ENCODE measurements at places on chromosomes 16 and 17.

- no peak for DNase-seq
Observed at GRCh38 chr17:77163001-77163400, 22.2 kb downstream of the SEC14L1 start.

- peak; percentile 82 for DNase-seq
Observed at GRCh38 chr16:55661941-55662643, 6.3 kb downstream of the SLC6A2 start.

DNA sequence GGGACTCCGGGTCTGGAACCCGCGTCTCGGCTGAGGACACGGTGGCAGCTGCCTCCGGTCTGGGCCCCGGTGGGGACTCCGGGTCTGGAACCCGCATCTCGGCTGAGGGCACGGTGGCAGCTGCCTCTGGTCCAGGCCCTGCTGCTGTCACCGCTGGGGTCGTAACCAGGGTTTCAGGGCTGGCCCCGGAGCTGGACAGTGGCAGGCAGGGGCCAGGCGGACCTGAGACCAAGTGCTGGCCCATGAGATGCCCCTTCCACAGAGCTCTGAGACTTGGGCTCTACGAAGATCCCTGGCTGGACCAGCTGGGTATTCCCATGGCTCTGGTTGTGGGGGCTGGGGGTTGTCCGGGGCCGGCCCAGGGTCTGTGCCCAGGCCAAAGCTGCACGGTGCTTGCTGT is 3.8 kb downstream of the RPUSD1 start:
- no peak for DNase-seq

DNA sequence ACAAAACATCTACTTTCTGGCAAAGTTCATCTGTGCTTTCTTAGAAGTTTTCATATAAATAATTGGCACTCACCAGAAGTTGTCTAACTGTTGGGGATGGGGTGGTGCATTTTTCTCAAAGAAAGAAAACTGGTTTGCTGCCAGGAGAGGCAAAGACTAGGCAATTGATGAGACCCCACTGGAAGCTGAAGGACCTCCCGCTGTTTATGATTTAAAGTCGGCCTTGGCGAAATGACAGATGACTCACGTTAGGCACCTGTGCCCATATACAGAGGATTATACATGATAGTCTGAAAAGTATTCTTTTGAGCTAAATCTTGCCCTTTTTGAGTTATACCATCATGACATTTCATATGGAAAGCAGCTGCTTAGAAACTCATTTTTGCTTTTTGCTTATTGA is 193.0 kb upstream of the ZFHX3 start:
- DNase-seq = no peak

- DNase-seq = no peak
Observed at GRCh38 chr16:87496447-87496801, 3.6 kb upstream of the ZCCHC14 start.

GRCh38 chr17:77531641-77532040 is 390.9 kb downstream of the SEC14L1 start:
- DNase-seq = no peak

GRCh38 chr16:69241926-69242325 is 55.0 kb downstream of the SNTB2 start:
- DNase-seq = peak; percentile 19

- DNase-seq = peak; percentile 97
Observed at GRCh38 chr17:43418441-43419374, 19.9 kb downstream of the ARL4D start.

- peak; percentile 26 for DNase-seq
Observed at GRCh38 chr17:61536422-61536955, 54.5 kb downstream of the NACA2 start.

GRCh38 chr16:28200661-28201060 is 11.1 kb downstream of the XPO6 start:
- DNase-seq = no peak

DNA sequence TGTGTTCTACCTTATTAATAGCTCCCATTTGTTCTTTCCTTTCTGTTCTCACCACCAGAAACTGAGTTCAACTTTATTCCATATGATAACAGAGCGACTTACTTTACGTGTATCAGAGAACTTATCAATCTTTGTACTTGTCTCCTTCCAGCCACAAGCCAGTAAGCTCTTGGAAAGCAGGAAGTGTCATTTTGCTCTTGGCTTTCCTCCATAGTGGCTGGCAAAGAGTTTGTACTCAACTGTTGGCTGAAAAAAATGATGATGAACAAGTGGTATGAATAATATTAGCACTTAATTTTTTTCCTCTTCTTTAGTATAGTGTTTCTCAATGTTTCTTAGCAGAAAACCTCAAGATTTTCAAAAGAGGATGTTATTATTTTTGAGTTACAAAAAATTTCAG is 182.4 kb upstream of the TOM1L1 start:
- DNase-seq = no peak

DNA sequence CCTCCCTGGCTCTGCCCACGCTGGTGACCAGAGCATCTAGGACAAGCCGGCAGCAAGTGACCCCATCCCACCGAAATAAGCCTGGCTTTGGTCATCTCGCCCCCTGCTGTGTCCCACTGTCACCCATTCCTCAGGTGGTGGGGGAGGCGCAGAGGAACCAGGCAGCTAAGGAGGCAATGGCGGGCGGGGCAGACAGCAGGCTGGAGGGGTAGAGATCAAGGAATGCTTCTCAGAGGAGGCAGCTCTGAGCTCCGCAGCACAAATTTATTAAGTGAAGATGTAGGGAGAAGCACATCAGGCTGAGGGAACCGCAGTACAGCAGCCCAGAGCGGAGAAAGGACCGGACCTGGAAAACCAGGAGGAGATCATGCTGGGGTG is 7.5 kb upstream of the KREMEN2 start:
- DNase-seq = no peak

DNA sequence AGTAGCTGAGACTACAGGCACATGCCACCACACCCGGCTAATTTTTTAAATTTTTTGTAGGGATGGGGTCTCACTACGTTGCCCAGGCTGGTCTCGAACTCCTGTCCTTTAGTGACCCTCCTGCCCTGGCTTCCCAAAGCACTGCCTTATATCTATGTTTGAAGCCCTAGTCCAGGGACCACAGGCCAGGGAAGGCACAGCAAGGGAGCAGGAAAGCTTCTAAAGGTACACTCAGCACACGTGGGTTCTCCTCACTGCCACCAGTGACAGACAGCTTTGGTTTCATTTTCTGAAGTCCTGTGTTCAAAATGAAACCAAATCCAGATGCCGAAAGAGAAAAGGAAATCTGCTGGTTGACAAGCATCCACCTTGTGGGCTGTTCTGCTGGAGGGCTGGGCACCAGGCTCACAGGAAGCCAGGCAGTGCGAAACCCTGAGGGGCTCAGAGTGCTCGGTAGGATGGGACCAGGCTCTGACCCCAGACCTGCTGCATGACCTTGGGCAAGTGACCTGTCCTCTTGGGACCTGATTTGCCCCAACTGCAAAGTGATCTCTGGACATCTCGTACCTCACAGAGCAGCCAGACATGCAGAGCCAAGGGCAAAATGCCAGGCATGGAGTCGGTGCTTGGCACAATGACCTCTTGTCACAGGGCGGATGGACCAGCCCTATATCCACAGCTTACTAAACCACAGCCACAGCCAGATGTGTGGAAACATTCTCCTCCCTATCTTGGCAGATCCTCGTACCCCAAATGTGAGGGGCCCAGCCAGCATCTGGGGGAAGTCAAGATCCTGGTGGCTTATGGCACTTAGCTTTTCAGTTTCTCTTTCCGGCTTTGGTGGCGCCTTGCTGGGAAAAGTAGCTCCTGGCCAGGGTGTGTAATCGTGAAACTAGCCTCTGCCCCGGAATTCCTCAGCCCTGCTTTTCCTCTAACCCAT is 2.8 kb upstream of the SOCS1 start:
- DNase-seq = peak; percentile 25

- no peak for DNase-seq
Observed at GRCh38 chr16:74841904-74842303, 67.3 kb upstream of the FA2H start.

GRCh38 chr16:1464196-1464893 is 10.5 kb downstream of the CLCN7 start:
- no peak for DNase-seq

GRCh38 chr17:81294512-81295030 is 536 bp downstream of the SLC38A10 start:
- peak; percentile 48 for DNase-seq

DNA sequence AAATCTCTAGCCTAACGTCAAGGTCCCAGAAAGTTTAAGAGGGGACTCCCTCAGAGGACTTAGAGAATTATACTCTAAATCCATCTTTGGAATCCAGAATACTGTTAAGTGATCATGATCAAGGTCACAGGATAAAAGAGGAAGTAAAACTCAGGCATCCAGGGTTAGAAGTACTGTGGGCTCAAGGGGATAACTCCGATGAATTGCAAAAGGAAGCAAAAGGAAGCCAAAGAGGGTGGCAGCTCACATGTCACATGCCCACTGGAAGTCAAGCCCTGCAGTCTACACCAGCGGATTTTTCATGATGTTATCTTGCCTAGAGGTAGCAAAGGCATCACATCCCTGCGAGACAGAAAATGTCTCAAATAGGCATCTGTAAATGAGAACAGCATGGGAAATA is 3.8 kb downstream of the ZNF821 start:
- no peak for DNase-seq

DNA sequence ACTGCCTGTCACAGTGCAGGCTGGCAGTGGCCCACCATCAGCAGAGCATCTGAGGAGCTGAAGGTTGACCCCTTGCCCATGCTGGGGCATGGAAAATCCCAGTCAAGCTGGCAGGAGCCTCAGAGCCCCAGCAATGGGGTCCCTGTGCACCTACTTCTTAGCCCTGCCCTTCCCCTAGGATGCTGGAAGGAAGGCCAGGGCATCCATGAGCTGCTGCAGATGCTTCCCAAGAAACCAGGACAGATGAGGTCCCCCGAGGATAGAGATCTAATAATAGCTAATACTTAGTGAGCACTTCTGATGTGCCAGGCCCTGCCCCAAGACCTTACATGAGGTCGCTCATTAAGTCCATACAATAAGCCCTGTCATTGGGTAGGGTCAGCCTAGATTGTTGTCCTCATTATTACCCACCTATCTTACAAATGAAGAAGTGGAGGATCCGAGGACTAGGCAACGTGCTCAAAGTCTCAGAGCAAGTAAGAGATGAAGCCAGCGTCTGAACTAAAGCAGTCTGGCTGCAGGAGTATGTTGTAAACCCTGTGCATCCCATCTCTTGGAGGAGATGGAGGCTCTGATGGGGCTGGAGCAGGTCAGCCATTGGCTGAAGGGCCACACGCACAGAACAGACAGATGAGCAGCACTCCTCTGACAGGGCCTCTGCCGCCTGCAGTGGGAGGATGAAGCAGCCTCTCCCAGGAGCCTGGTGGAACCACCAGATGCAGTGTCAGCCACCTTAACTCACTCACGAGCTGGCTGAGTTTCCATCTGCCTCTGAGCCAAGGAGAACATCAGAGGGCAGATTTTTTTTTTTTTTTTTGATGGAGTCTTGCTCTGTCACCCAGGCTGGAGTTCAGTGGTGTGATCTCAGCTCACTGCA is 175.4 kb downstream of the WSCD1 start:
- DNase-seq = no peak

GRCh38 chr17:31487648-31488263 is 96.3 kb downstream of the RAB11FIP4 start:
- DNase-seq = peak; percentile 45

- DNase-seq = peak; percentile 50
Observed at GRCh38 chr16:80997139-80997798, 9.4 kb downstream of the CMC2 start.

DNA sequence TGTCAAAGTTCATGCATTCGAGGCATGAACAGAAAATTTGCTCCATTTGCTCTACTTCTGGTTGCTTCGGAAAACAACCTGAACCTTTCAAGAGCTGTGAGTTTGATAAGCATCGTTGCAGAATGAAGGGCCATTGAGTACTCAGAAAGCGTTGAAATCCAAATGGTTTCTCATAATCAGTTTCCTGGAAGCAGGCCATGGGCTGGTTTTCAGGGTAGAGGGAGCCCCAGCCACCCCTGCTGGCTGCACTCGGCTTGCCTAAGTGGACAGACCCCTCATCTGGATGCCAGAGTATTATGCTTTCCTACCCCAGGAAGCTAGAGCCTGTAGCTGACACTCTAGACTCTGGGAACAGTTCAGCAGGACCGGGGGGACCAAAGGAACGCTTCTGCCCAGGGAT is 24.4 kb downstream of the SCNN1G start:
- DNase-seq = no peak

DNA sequence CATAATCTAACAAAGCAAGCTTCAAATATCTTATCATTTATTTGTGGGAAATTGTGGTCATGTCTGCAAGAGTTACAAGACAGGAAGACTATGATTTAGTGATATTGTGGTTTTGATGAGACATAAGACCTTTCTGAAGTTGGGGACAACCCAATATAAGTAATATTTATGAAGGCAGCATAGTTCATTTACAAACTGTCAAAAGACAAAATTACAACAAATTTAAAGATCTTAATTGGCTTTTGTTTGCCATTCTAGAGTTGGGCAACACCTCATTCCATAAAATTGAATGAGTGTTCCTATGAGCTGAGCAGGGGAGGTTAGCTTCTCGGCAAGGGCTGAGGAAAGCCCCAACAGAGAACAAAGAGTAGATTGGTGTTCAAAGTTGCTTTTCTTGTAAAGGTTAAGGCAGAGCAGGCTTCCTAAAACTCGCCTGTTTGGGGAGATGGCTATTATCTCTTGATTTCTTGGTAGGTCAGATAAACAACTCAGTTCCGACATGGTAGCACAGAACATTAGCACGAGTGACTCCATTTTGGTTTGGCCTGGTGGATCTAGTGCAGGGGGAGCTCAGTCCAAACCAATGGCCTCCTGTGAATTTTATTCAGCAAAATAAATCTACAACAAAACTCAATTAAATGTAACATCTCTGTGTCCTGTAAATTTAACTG is 10.9 kb upstream of the MMD start:
- peak; percentile 32 for DNase-seq

- peak; percentile 92 for DNase-seq
Observed at GRCh38 chr16:4123616-4124300, 7.5 kb upstream of the ADCY9 start.

DNA sequence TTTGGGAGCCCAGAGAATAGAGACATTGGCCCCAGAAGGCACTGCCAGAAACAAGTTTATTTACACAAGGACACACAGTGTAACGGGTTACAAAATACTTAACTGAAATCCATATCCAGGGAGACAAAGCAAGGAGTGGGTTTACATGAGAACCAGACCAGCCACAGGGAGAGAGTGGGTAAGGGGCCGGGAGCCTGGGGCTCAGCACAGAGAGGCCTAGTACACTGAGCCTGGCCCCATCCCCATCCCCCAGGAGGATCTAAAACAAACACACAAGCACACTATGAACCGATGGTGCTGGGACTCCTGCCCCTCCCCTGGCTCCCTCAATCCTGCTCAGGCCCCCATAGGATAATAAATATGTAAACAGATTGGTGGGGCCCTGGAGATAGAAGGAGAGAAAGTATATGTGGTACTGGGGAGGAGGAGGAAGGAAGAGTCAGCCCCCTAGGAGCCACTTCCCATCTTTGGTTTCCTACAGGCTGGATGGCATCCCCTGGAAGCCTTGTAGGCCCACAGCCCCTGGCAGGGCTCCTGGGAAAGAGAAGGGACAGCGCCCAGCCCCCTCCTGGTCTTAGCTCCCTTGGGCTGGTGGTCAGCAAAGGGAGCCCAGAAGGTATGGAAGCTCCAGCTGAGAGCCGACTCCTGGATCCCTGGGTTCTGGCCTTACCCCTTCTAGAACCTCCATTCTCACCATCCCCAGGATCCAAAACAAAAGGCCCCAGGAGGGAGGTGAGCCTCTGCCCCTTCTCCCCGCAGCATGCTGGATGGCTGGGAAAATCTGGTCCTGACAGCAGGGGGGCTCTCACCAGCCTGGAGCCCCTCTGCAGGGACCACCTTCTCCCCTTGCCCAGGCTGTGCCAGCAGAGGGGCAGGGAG is 6.4 kb downstream of the G6PC3 start:
- no peak for DNase-seq

All from EH (cell line).